ENCODE measurements at places on chromosomes 7 and 10.

DNA sequence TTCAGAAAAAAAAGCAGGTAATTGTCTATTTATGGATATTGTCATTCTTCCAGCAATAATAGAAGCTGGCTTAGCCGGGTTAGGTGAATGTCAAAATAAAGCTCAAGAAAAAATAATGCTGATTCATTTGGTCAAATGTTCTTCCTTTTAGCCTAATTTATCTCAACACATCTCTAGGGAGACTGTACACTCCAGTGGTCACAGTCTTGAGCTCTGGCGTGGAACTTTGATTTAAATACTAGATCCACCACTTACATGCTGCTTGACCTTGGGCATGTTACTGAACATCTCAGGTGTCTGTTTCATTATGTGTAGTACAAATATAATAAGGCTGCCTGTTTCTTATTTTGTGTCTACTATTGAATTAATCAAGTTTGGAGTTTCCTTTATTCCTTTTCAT lies 22.0 kb downstream of the PRTFDC1 start:
- DNase-seq, result no peak

DNA sequence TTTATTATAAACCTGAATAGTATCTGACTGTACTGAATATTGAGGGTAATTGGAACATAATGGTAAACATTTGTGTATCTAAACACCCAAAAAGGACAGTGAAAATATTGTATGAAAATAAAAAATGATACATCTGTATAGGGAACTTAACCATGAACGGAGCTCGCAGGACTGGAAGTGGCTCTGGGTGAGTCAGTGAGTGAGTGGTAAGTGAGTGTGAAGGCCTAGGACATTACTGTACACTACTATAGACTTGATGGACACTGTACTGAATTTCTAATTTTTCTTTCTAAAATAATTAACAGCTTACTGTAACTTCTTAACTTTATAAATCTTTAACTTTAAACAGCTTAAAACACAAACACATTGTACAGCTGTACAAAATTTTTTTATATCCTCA lies 454.5 kb upstream of the FZD8 start:
- DNase-seq, result no peak

GRCh38 chr7:86978808-86979506 lies 80.5 kb downstream of the ELAPOR2 start:
- DNase-seq, result peak; percentile 33

DNA sequence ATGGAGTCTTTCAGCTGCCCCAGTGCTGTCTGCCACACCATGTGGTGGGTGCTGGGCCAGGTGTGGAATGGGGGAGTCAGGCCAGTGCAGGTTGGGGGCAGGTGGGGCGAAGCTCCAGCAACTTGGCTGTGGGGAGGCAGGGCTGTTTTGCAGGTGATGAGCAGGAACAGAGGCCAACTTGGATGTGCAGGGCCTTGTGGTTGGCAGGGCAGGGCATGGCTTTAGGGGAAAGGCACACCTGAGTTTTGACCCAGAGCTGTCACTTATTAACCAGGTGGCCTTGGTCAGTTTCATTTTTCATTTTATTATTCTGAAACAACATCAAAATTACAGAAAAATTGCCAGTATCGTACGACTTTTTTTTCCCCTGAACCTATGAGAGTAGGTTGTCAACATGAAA lies 1.1 kb upstream of the SFTPA2 start:
- no peak for DNase-seq
